ENCODE measurements at places on chromosomes 5 and 9.

DNA sequence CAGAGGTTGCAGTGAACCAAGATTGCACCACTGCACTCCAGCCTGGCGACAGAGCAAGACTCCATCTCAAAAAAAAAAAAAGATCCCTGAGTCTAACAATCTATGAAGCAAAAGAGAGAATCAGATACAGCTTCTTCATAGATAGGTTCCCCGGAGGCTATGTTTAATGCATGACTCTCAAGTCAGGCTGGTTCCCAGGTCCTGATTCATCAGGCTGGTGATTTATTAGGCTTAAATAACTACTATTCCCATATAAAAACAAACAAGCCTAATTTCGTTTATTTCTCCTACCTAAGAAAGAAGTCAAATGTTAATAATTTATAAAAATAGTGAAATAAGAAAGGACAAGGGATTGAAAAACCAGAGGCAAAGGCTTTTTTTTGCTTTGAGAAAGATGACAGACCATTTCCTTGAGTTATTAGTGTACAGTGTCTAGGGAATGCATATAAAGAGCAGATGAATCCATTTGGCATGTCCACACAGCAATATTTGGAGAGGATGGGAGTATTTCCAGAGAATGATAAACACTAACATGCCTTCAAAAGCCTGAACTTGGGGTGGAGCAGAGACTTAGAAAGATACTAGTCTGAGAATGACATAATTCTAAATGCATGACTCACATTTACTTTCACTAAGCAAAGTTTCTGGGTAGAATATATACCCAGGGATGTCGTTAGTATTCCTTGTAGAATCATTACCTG, 115.3 kb downstream of the NREP start:
- DNase-seq = no peak

DNA sequence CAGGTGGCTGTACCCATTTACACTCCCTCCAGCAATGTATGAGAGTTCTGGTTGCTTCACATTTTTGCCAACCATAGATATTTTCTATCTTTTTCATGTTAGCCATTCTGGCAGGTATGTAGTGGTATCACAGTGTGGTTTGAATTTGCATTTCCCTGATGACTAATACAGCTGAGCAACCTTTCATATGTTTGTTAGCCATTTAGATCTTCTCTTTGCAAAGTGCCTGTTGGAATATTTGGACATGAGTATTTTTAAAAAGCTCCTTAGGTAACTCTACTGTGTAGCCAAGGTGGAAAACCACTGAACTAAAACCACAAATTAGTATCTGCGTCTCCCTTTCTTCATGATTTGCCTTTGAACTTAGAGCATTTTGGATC, 31.9 kb downstream of the IRF1 start:
- DNase-seq = no peak

- no peak for DNase-seq
Observed at GRCh38 chr9:71928806-71929205, 17.4 kb downstream of the C9orf85 start.

DNA sequence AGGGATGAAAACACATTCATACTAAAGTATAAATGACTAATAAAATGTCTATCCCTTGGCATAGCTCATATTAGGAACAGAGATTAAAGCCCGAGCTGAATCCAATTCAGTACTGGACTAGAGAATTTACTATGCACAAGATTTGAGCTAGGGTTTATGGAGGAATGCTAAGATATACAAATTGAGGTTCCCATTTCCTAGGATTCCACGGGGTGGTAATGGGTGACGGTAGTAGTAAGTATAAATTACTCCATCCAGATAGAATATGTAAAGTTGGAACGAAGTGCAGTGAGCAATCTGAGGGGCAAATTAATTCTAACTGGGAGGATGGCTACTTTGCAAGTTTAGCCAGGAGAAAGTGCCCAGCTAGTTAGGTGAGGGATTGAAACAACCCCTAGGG, 156.5 kb downstream of the GAS1 start:
- DNase-seq = no peak

GRCh38 chr5:124452412-124452811, 294.0 kb downstream of the ZNF608 start:
- no peak for DNase-seq

GRCh38 chr5:73729329-73729728, 103.3 kb downstream of the ARHGEF28 start:
- no peak for DNase-seq

DNA sequence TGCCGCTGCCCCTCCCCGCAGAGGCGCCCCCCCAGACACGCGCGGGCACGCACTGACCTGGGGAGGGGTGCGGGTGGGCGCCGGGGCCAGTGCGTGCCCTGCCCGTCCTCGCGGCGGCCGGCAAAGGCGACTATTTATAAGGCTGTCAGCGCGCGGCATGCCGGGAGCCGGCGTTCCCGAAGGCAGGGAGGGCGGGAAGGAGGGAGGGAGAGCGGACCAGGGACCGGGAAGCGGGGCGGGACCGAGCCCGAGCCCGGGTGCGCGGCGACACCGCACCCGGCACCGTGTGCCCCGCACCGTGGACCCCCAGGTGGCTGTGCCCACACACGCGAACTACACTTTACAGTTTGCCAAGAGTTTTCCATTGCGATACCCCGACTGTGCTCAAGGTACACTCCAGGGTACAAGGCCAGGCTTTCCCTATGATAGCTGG, at the start of gene AK1:
TSS of gene AK1 (minus strand) at position 110 of the 433 bp plus-strand sequence. CDS start 3,058 bp downstream, outside the sequence.
- DNase-seq = no peak

- peak; percentile 91 for DNase-seq
Observed at GRCh38 chr5:68482199-68482598, 266.6 kb downstream of the PIK3R1 start.

- DNase-seq = no peak
Observed at GRCh38 chr5:133914434-133914833, 54.0 kb downstream of the C5orf15 start.

DNA sequence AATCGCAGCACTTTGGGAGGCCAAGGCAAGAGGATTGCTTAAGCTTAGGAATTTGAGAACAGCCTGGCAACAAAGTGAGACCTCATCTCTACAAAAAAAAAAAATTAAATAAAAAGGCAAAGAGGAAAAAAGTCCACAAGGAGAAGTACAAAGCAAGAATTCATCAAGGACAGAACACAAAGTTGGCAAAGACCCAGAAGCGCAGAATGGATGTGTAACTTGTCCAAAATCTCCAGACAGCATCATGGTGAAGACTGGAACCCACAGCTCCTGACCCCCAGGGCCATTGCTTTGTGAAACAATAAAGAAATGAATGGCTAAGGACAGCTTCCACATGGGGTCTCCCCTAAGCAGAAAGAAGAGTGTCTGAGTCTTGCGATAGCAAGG, 7.8 kb downstream of the HSD17B3 start:
- DNase-seq = no peak

DNA sequence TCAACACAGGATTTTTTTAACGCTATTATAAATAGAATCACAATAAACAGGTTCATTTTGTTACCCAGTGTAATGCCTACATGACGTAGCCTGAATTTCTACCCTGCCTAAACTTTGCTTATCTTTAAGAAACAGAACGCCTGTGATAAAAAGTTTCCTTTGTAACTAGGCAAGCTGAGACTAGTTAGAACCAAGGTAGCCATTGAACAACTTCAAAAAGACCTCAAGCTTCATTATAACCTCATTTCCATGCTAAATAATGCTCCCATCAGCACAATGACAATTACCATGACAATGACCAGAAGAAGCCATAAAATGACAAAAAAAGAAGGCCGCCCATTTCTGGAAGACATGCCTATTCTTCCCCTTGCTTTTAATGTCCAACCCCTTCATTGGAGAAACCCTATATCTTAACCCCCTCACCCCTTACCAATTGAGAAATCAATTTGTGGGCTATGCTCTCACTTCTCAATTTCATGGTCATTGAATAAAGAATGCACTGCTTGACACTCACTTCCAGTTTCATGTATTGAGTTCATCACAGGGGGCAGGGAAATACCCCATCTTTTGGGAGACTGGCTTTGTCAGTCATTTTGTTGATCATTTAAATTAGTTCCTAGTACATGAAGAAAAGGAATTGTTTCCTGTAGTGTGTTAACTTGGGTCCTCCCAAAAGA, 276.8 kb downstream of the MCTP1 start:
- DNase-seq = no peak

- no peak for DNase-seq
Observed at GRCh38 chr9:83521411-83521810, 16.8 kb downstream of the FRMD3 start.

All from DMS 273 treated with DMSO at 0.1 percent for 48 hours (cell line).